ENCODE measurements at places on chromosomes 11 and 22.

GRCh38 chr22:38423512-38424503 is 31.2 kb downstream of the KCNJ4 start:
- peak; percentile 90 for DNase-seq
- no peaks in the 10 kb centered on the region for H3K27me3 ChIP-seq
- no peaks in the 10 kb centered on the region for H3K36me3 ChIP-seq
- H3K4me1 ChIP-seq, result peaks cover 32% of the 10 kb centered on the region
- H3K4me3 ChIP-seq, result peak overlapping the region; percentile 8

- no peaks in the 10 kb centered on the region for H3K36me3 ChIP-seq
- H3K4me1 ChIP-seq, result no peaks in the 10 kb centered on the region
- H3K27me3 ChIP-seq, result no peaks in the 10 kb centered on the region
- no peak overlapping the region for H3K4me3 ChIP-seq
- no peak for DNase-seq
- H3K27ac ChIP-seq, result no peak overlapping the region
These were observed 75.7 kb downstream of the SEZ6L start for GRCh38 chr22:26245001-26245400.

GRCh38 chr22:17648569-17648968 is 10.0 kb downstream of the BCL2L13 start:
- peaks cover 2% of the 10 kb centered on the region for H3K36me3 ChIP-seq
- H3K27me3 ChIP-seq, result no peaks in the 10 kb centered on the region
- no peaks in the 10 kb centered on the region for H3K4me1 ChIP-seq

DNA sequence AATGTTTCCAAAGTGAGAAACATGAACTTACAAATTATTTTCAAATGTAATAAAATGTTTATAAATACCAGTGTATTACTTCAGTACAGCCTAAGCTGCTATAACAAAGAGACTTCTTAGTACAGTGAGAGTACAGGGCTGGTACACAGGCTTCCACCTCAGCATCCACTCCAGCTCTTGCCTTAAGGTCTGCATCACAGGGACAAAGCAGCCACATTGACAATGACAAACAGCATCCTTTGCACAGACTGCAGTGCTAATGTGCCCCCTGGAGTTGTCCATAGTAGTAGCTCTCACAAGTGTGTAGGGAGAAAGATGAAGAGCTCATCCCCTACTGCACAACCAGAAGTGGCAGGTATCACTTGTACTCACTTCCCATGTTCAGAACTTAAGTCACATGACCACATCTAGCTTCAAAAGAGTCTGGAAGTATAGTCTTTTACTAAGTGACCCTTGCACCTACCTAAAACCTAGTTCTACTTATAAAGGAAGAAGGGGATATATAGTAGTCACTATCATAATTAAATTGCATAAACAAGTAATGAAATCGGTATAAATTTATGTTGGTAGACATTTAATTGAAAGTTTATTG is 10.7 kb upstream of the LIPT2 start:
- peak; percentile 37 for DNase-seq
- H3K27ac ChIP-seq, result peak overlapping the region; percentile 54
- H3K27me3 ChIP-seq, result no peaks in the 10 kb centered on the region
- no peak overlapping the region for H3K4me3 ChIP-seq
- peaks cover 3% of the 10 kb centered on the region for H3K4me1 ChIP-seq

GRCh38 chr11:80855426-80855825 is 1414.6 kb upstream of the TENM4 start:
- no peak overlapping the region for H3K4me3 ChIP-seq
- no peaks in the 10 kb centered on the region for H3K36me3 ChIP-seq
- no peaks in the 10 kb centered on the region for H3K4me1 ChIP-seq
- no peaks in the 10 kb centered on the region for H3K27me3 ChIP-seq

GRCh38 chr11:121503051-121503450 is 50.3 kb upstream of the SORL1-AS1 start:
- no peaks in the 10 kb centered on the region for H3K4me1 ChIP-seq
- no peak overlapping the region for H3K27ac ChIP-seq
- H3K4me3 ChIP-seq, result no peak overlapping the region
- peaks cover 22% of the 10 kb centered on the region for H3K36me3 ChIP-seq

DNA sequence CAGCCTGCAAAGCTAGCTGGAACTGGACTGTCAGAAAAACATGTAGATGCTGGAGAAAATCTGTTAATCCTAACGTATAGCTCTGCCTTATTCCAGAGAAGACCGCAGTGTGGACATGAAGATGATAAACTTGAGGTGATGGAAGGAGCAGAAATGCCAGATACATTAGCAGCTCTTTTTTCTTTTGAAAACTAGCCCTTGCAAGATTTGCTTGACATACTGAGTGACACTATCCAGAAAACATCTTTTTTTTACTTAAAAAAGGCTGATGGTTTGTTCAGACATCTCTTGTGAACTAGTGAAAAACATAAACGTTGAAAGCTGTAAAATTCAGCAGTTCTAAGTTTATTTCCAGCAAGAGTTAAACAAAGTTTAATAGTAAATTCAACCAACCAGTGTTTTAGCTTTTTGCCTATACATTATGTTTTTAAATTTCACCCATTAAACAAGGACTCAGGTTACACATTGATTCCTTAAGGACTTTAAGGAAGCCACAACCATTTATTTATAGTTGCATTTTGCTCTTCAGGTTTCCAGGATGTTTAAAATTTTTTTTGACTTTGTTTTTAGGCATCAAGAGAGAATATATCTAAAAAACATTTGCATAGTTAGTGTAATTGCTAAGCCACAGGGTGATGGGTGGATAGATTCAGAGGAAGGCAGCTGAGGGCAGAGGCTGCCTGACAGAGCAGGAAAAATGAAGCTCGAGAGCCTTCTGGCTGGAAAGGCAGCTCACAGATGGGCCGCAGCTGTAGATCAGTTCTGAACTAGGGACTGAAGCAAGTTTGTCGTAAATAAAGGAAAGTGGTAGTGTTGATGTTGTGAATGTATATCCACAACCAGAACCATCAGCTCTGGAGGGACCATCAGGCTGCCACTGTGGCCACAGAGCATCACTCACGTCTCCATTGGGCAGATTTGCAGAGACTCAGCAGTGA is 9.5 kb downstream of the SNAP29 start:
- H3K27ac ChIP-seq, result peak overlapping the region; percentile 73
- H3K36me3 ChIP-seq, result peaks cover 40% of the 10 kb centered on the region
- H3K4me1 ChIP-seq, result peaks cover 24% of the 10 kb centered on the region
- no peaks in the 10 kb centered on the region for H3K27me3 ChIP-seq

- H3K4me1 ChIP-seq, result no peaks in the 10 kb centered on the region
- H3K4me3 ChIP-seq, result no peak overlapping the region
- DNase-seq, result peak; percentile 50
- no peak overlapping the region for H3K27ac ChIP-seq
- no peaks in the 10 kb centered on the region for H3K27me3 ChIP-seq
These were observed 84.1 kb downstream of the NXPE2 start for GRCh38 chr11:114762408-114762807.

GRCh38 chr11:27914080-27914479 is 193.9 kb downstream of the KIF18A start:
- H3K27ac ChIP-seq, result no peak overlapping the region
- no peaks in the 10 kb centered on the region for H3K27me3 ChIP-seq
- no peaks in the 10 kb centered on the region for H3K36me3 ChIP-seq
- DNase-seq, result no peak
- H3K4me1 ChIP-seq, result no peaks in the 10 kb centered on the region

DNA sequence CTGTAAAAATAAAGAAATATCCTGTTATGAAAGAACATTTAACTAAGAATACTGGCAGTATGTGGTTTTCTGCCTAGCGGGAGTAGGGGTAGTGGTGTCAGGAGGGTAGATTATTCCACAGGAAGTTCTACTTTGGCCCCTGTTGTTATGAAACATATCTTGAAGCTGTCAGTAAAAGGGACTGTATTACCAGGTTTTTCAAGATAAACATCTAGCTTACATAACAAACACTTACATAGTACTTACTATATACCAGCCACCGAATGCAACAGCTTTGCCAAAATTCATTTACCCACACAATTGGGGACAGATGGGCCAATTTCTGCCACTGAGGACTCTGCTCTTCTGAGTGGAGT is 3.7 kb downstream of the TMEM123 start:
- no peak overlapping the region for H3K4me3 ChIP-seq
- no peak overlapping the region for H3K27ac ChIP-seq
- peaks cover 13% of the 10 kb centered on the region for H3K36me3 ChIP-seq
- H3K27me3 ChIP-seq, result no peaks in the 10 kb centered on the region
- peaks cover 16% of the 10 kb centered on the region for H3K4me1 ChIP-seq
- no peak for DNase-seq

- no peaks in the 10 kb centered on the region for H3K27me3 ChIP-seq
- DNase-seq, result no peak
- H3K4me1 ChIP-seq, result peaks cover 4% of the 10 kb centered on the region
- no peak overlapping the region for H3K4me3 ChIP-seq
- H3K36me3 ChIP-seq, result no peaks in the 10 kb centered on the region
These were observed 5.5 kb downstream of the SLC35F2 start for GRCh38 chr11:107853070-107853469.

- no peaks in the 10 kb centered on the region for H3K27me3 ChIP-seq
- no peak overlapping the region for H3K4me3 ChIP-seq
- no peak overlapping the region for H3K27ac ChIP-seq
- peaks cover 3% of the 10 kb centered on the region for H3K4me1 ChIP-seq
- DNase-seq, result no peak
- H3K36me3 ChIP-seq, result no peaks in the 10 kb centered on the region
These were observed 30.5 kb downstream of the TMPRSS5 start for GRCh38 chr11:113675565-113675964.

GRCh38 chr11:3882655-3883054 is 27.2 kb downstream of the STIM1 start:
- no peak overlapping the region for H3K4me3 ChIP-seq
- no peaks in the 10 kb centered on the region for H3K27me3 ChIP-seq
- no peak for DNase-seq
- H3K4me1 ChIP-seq, result peaks cover 12% of the 10 kb centered on the region
- H3K27ac ChIP-seq, result no peak overlapping the region

GRCh38 chr11:746289-747157 is 741 bp upstream of the TALDO1 start:
- peaks cover 16% of the 10 kb centered on the region for H3K4me1 ChIP-seq
- peak overlapping the region; percentile 63 for H3K4me3 ChIP-seq
- peak overlapping the region; percentile 64 for H3K27ac ChIP-seq
- no peaks in the 10 kb centered on the region for H3K36me3 ChIP-seq

- DNase-seq, result no peak
- H3K27me3 ChIP-seq, result no peaks in the 10 kb centered on the region
- no peaks in the 10 kb centered on the region for H3K36me3 ChIP-seq
These were observed 138.4 kb downstream of the FAT3 start for GRCh38 chr11:92362989-92363388.

DNA sequence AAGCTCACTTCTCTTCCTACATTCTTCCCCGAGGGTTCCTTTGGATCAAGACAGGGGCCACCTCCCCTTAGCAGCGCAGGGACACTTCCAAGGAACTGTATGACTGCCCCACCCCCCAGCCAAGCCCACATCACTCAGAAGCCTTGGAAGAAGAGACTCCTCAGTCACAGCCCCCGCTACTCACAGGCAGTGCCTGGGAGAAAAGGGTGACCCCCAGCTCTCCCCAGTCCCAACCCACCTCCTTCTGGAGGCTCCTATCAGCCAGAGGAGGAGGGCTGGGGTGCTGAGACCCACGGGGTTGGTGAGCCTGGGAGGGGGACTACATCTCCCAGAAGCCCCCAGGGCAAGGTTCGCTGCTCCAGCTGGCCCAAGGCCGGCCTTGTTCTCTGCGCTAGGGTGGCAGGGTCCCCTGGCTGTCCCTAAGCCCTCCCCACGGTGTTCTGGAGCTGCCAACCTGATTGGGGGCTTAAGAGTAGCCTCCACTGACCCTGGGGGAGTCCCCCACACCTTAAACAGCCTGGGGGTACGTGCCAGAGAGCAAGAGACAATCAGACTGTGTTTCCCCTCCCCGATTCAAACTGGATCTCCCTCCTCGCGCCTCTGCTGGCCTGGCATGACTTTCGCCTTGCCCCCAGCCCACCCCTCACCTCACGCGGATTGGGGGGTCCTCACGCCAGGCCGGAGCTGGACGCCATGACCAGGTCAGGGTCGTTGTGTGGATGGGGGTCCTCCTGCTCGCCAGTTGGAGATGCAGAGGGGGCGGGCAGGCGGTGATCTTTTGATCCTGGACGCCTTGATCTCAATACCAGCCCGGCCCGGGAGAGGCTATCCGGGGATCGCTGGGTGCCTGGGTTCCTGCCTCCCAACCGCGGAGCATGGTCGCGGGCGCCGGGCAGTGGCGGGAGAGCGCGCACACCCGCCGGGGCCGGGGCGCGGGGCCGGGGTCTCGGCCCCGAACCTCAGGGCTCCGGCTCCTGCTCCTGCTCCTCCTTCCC is 838 bp downstream of the BCL9L start:
- no peak for DNase-seq
- H3K4me1 ChIP-seq, result peaks cover 49% of the 10 kb centered on the region

- DNase-seq, result no peak
- H3K27ac ChIP-seq, result no peak overlapping the region
- no peaks in the 10 kb centered on the region for H3K27me3 ChIP-seq
- H3K4me1 ChIP-seq, result peaks cover 45% of the 10 kb centered on the region
These were observed 101.0 kb downstream of the PDE2A start for GRCh38 chr11:72573072-72573854.

GRCh38 chr11:64196626-64197025 is 9.9 kb upstream of the FERMT3 start:
- no peaks in the 10 kb centered on the region for H3K27me3 ChIP-seq
- no peak overlapping the region for H3K27ac ChIP-seq
- peaks cover 85% of the 10 kb centered on the region for H3K36me3 ChIP-seq
- no peak overlapping the region for H3K4me3 ChIP-seq

DNA sequence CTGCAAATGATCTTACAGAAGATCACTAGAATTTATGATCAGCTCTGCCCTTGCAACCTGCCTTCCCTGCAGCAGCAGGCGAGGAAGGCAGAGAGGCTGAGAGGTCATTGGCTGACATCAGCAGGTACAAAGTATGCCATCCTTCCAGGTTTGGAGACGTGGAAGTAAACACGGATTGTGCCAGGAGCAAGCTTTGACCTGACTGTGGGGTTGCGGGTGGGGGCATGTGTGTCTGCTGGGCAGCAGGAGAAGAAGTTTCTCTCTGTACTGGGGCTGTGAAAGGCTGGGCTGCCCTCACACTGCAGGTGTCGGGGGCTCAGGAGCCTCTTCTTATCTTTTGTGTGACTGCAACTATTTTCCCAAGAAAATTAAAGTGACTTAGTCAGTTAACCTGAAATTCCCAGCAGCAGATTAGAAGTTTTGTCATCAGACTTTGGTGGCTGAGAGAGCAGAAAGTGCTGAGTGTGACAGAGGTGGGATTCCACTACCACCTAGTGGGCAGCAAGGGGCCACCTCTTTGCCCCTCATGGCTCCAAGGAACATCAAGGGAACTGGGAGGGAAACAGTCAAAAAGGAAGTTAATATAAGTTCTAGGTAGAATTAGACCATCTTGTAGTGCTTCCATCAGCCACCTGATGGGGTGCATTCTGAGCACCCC is 565.9 kb downstream of the ETS1 start:
- H3K27ac ChIP-seq, result peak overlapping the region; percentile 82
- no peaks in the 10 kb centered on the region for H3K36me3 ChIP-seq
- no peaks in the 10 kb centered on the region for H3K27me3 ChIP-seq
- no peak overlapping the region for H3K4me3 ChIP-seq
- DNase-seq, result peak; percentile 87
- peaks cover 25% of the 10 kb centered on the region for H3K4me1 ChIP-seq

GRCh38 chr11:81647374-81647773 is 1086.3 kb downstream of the FAM181B start:
- no peak overlapping the region for H3K4me3 ChIP-seq
- no peak for DNase-seq
- no peak overlapping the region for H3K27ac ChIP-seq

All from large intestine (tissue), 12 donors.